ENCODE measurements at places on chromosomes 6 and 20.

- no peak for DNase-seq
Measured at GRCh38 chr6:106300944-106301343, 24.6 kb downstream of the ATG5 start.

GRCh38 chr20:17843246-17844132, 125.1 kb downstream of the SNX5 start:
- peak; percentile 8 for DNase-seq

DNA sequence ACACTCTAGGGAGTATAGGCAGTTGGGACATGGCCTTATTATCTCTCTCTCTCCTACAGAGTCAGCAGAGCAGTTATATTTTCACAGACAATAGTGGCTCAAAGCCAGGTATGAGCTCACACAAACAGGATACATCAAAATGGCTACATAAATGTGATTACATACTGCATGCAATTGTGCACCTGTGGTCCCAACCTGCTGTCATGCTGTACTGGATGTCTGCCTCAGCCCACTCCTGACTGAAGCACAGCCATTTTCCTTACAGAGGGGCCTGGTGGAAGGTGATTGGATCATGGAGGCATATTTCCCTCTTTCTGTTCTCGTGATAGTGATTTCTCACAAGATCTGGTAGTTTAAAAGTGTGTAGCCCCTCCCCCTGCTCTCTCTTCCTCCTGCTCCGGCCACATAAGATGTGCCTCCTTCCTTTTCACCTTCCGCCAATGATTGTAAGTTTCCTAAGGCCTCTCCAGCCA, 37.0 kb upstream of the SAMHD1 start:
- DNase-seq, result no peak

GRCh38 chr20:50992733-50993457, 30.0 kb downstream of the KCNG1 start:
- DNase-seq, result peak; percentile 79

- no peak for DNase-seq
Measured at GRCh38 chr20:9927224-9927623, 88.3 kb upstream of the PAK5 start.

- no peak for DNase-seq
Measured at GRCh38 chr20:60759651-60760050, 492.4 kb upstream of the CDH4 start.

DNA sequence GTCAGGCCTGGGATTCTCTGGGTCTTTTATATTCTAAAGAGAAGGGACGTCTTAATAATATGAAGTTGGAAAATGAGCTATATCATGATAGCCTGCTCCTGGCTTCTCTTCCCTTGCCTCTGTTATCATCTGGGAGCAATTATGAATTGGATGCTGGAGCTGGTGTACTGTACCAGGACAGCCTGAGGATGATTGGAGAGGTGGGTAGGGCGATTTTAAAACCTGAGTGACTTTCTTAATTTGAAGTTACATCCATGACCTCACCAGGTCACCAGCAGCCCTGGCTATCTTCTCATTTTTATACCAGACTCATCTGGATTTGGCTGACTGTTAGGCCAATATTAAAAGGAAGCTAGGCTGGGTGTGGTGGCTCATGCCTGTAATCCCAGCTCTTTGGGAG, 317.6 kb downstream of the CLIC5 start:
- no peak for DNase-seq

- no peak for DNase-seq
Measured at GRCh38 chr6:140001005-140001404, 626.6 kb upstream of the CITED2 start.

- no peak for DNase-seq
Measured at GRCh38 chr6:82246802-82247504, 591 bp downstream of the IBTK start.

DNA sequence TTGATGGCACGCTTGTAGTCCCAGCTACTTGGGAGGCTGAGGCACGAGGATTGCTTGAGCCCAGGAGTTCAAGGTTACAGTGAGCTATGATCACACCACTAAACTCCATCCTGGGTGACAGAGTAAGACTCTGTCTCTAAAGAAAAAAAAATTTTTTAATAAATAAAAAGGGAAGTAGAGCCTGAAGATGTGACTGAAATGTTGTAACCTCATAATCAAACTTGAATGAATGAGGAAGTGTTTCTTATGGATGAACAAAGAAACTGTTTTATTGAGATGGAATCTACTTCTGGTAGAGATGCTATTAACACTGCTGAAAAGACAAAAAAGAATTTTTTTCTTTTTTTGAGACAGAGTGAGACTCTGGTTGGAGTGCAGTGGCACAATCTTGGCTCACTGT, 6.7 kb downstream of the MAK start:
- no peak for DNase-seq

GRCh38 chr20:49381558-49382493, 100.6 kb downstream of the KCNB1 start:
- DNase-seq, result no peak

GRCh38 chr20:35146299-35146919, 727 bp downstream of the EDEM2 start:
- DNase-seq, result peak; percentile 15
